ENCODE measurements at places on chromosomes 1 and 21.

DNA sequence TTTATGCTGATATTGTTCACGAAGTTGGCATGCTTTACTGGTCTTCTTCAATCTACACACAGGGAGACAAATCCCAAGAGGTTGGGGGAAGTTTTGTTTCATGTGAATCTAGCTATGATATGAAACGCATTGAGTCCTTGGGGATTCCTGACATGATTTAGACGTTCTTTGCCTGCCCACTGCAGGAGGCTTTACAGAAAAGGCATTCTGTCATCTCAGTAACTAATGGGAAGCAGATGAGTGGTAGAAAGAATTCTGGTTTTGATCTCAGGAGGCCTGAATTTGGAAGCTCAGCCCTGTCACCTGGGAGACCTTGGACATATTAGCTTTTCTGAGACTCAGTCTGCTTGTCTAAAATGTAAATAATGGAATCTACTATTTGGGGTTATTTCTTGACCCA lies 383.0 kb upstream of the NFIA start:
- no peak for DNase-seq

DNA sequence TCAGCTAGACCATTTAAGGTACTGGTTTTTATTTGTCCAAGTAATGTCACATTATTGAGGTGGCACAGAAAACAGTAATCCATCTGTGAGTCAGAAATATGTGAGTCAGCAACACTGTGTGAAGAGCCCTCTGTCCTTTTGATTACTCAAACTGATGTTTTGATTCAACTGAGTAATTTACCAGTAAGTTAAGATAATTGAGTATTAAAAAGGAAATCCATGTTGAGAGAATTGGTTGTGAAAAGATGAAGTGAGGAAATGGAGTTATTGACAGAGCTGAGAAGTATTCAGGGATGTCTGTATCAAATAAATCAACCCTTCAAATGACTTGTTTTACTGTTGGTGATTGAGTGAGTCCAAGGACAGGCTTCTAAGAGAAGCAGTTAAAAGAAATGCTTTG lies 302.7 kb upstream of the SGIP1 start:
- DNase-seq, result no peak

- DNase-seq, result no peak
These were observed 753.3 kb downstream of the LTN1 start for GRCh38 chr21:28239340-28239739.

DNA sequence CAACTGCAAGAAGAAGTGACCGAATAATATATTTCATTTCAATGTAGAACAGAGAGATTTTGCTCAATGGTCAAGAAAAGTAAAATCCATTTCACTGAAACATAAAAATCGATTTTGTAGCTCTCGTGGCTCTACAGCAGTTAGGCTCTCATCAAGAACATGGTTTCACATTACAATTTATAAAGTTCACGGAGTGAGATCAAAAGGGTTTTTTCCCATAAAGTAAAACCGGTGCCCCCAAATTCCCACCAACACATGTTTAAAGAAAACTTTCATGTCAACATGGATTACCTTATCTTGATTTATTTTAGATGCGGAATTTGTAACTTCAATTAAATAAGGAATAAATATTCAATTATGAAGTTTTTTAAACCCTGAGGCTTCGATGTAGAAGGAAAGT lies 16.3 kb upstream of the VAV3 start:
- DNase-seq, result no peak

- DNase-seq, result no peak
These were observed 12.8 kb upstream of the PRKCZ start for GRCh38 chr1:2037314-2037979.

DNA sequence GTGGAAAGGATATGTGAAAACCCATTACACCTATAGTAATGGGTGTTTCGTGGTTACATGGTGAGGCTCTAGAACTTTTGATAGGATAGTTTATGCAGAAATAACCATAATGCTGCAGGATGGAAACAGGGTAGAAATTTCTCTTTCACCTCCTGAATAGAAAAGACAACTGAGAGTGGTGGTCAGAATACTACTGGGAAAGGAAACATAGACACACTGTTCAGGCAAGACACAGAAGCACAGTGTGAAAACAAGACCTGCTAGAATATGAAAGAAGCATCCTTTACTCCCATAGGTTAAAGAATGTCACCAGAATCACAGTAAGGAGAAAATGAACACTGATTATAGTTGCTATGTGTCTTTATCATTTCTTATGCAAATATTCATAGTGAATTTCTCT lies 496.6 kb downstream of the DPYD start:
- DNase-seq, result no peak

All from iPS DF 19.7 (cell line).